ENCODE measurements at places on chromosomes 4 and X. TPM values are rescaled to one million over a fixed set of nuclear protein-coding genes. Genes with fewer than 3 reads are reported as not detected.
A peak's percentile ranks its signal among the peaks of the same experiment; 100 is the strongest.

GPRASP1 gene
- polyA plus RNA-seq: 21.5 TPM

ESX1 gene
- polyA plus RNA-seq: not detected

BEND4 gene
- polyA plus RNA-seq: 0.05 TPM

SMIM14 gene
- polyA plus RNA-seq: 36.4 TPM

PABPC5 gene
- 3.3 TPM for polyA plus RNA-seq

USP17L20 gene
- polyA plus RNA-seq: not detected

GRCh38 chr4:113311047-113311446 lies 261.6 kb downstream of the ANK2 start:
- no peak for DNase-seq

GRCh38 chr4:174156239-174156826 lies 127.1 kb downstream of the FBXO8 start:
- DNase-seq: no peak

GRCh38 chrX:144715337-144715736 lies 532.0 kb upstream of the SPANXN1 start:
- no peak for DNase-seq

GRCh38 chr4:42786350-42787078 lies 106.0 kb upstream of the GRXCR1 start:
- DNase-seq: no peak

GRCh38 chrX:64894454-64895038 lies 81.7 kb downstream of the ZC4H2 start:
- no peak for DNase-seq

- peak; percentile 7 for DNase-seq
Observed at GRCh38 chr4:183409483-183409882, 35.0 kb upstream of the CDKN2AIP start.

DNA sequence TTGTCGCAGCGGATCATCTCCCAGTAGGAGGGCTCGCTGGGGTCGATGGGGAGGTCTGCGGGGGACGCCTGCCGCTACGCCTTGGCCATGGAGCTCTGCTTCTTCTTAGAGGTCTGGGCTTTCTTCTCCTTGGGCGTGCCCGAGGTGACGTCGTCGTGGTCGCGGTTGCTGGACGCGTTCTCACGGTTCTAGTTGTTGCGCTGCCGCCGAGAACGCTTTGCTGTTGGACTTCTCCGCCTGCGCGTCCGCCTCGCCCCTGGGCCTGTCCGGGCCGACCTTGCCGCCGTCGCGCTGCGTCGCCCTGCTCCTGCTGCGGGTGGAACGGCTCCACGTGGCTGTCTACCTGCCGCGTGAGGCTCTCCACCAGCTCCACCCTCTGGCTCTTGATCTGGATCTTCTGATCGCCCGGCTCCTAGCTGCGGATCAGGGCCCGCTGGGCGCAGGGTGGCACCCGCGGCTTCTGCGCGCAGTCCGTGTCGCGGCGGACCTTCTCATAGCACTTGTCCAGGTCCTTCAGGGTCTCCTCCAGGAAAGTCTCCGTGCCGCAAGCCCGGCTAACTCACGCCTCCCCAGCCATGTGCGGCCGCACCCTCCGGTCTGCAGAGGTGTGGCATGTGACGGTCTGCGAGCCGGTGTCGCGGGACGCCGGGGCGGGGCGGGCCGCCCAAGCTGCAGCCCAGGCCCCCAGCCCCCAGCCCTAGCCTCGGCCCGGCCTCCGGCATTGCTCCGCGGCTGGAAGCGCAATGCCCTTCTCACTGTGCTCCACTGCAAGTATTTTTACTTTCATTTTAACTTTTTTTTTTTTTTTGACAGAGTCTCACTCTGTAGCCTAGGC lies 40.5 kb upstream of the OGT start:
- DNase-seq: no peak

- peak; percentile 77 for DNase-seq
Observed at GRCh38 chr4:8274765-8275547, 5.4 kb downstream of the HTRA3 start.

DNA sequence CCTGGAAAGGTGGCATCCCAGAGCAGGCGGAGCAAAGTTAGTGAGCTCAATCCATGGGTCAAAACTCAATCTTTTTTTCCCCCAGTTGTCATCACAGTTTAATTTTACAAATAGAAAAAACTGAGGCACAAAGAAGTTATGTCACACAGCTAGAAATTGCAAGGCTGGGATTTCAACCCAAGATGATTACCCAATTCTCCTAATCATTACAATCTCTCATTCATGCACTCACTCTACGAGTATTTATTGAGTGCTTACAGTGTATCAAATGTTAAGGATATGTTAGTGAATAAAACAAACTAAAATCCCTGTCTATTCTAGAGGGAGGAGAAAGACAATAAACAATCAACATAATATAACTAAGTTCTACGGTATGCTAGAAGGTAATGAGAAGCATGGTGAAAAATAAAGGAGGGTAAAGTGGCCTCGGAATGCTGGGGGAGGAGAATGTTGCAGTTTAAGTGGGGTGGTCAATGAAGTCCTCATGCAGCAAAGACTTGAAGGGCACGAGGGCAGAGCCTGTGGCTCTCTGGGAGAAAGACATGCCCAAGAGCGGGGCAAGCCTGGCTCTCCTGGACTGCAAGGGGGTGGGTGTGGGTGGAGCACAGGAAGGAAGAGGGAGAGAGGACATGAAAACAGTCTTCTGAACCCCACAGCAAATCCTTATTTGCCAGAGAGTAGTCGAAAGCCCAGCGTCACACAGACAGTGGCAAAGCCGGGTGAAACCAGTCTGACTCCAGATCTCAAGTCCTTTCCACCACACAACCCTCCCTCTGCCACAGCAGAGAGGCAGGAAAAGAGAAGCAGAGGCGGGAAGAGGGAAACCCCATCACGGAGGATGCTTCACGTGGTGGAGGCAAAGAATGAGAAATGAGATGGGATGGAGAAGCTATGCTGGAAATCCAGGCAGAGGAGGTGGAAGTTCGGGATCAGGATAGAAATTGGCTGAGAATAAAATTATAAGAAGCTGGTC lies 48.3 kb downstream of the RAB33B start:
- no peak for DNase-seq

- DNase-seq: no peak
Observed at GRCh38 chrX:115589419-115589818, 28.4 kb downstream of the PLS3 start.

DNA sequence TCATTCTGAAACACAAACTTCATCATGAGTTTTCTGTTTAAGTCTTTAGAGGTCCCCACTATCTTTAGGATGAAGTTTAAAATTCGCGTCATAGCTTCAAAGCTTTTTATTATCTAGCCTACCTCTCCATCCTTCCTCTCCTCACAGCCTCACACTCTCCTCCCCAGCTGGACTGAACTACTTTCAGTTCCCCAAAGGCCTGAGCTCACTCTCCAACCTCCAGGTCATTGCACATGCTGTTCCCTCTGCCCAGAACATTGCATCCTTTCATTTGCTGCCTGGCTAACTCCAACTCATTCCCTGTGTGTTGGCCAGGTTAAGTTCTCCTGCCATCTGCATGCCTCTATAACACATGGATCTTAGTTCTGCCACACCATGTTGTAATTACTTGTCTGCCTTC lies 2.9 kb upstream of the OTUD5 start:
- no peak for DNase-seq
